NCI-H748 treated with DMSO at 0.1 percent for 48 hours (cell line): ENCODE measurements at places on chromosomes 6 and 20.
A peak's percentile ranks its signal among the peaks of the same experiment; 100 is the strongest.

- no peak for DNase-seq
These were observed 8.4 kb upstream of the SGK2 start for GRCh38 chr20:43550456-43550855.

DNA sequence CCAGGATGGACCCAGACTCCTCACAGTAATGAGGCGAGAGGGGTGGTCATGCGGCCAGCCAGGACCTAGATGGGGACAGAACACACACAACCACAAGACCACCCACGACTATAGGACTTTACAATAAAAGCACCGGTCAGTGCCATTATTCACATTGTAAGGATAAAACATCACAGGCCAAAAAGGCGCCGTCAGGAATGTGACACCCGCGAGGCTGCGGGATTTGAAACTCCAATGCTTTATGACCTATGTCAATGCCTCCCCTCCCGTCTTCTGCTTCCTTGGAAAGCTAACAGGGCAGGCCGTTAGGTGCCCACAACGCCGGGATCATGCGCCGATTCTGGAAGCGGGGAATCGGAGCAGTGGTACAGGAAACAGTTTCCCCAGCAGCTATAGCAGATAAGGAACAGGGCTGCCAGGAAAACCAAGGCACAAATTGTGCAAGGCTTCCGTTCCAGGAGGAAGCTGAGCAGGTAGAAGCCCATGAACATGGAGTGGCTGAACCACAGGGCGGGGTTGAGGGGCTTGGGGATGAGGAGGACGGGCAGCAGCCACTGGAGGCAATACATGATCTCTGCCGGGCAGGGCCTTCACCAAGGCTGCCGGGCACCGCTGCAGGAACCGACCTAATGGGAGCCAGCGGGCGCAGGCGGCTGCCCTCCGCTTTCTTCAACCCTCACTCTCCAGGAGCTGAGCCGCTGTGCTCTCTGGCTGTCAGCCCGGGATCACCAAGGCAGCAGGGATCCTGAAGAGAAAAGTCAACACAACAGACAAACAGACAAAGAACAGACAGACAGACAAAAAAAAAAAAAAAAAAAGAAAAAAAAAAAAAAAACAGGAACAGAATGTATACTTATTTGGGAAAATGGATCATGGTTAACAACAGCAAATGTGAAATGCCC, 2.2 kb upstream of the NNAT start:
- no peak for DNase-seq

GRCh38 chr6:90925726-90926125, 338.9 kb upstream of the MAP3K7 start:
- DNase-seq: no peak

GRCh38 chr6:168684906-168685305, 243.9 kb downstream of the SMOC2 start:
- no peak for DNase-seq

DNA sequence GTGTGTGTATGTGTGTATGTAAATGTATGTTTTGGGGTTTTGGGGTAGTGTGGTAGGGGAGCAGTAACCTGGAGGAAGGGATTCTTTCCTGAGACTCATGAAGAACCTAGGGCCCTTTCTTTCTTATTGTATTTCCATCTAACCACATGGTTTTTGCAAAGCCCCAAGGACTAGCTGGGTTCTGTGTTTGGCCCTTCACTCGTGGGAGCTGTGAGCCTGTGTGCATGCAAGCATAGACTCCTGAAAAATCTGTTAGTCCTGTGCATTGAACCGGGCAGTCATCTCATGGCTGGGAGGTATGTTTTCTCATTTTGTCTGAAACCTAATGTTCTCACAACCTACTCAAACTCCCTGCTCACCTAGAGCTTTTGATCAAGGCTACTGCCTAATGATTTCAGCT, 219.1 kb downstream of the PHACTR1 start:
- no peak for DNase-seq

DNA sequence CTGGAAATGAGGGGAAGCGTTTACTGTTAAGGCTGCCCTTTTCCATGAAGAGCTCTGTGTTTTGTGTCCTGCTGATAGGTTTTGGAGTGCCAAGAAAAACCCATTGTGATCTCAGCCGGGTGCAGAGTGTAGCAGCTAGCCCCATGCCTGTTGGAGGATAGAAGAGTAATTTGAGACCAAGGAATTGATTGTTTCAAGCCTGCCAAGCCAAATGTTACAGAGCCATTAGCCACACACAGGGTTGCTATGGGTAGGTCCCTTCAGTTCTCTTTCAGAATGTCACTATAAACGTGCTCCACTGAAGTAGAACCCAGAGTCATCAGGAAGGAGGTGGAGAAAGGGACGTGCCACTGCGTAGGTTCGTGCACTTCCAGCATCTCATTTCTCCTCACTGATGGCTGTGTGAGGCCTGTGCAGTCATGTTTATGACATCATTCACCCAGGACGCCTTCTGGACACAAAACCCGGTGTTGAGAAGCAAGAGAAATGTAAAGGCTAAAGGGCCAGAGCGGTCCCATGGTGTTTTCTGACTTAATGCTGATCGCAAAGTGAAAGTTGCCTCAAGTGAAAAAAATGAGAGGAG, 6.6 kb downstream of the GMPR start:
- peak; percentile 81 for DNase-seq

DNA sequence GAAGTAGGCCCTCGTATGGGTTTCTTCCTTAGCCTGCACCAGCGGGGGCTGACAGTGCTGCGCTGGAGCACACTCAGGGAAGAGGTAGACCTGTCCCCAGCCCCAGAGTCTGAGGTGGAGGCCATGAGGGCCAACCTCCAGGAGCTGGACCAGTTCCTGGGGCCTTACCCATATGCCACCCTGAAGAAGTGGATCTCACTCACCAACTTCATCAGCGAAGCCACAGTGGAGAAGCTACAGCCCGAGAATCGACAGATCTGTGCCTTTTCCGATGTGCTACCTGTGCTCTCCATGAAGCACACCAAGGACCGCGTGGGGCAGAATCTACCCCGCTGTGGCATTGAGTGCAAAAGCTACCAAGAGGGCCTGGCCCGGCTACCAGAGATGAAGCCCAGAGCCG, 3.8 kb downstream of the AAR2 start:
- no peak for DNase-seq

DNA sequence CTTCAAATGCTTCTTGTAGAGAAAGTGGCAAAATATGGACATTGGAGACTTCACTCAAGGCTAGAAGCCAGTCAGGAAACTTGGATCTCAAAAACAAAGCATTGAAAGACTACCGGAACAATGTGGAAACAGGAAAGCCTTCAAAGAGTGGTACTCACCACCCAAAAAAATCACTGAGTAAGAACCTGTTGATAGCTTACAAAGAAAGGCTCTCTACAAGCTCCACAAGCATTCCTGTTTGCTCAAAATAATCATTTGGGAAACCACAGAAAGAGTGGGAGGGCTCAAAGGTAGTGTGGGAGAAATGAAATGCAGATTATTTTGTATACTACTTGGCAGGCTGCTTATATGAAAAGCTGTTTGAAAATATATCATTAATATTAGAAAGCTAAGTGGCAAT, 9.5 kb upstream of the DST start:
- no peak for DNase-seq

- no peak for DNase-seq
These were observed 2.9 kb upstream of the AKAP7 start for GRCh38 chr6:131132360-131132759.

GRCh38 chr6:160882791-160883279, 108.7 kb upstream of the MAP3K4 start:
- no peak for DNase-seq

DNA sequence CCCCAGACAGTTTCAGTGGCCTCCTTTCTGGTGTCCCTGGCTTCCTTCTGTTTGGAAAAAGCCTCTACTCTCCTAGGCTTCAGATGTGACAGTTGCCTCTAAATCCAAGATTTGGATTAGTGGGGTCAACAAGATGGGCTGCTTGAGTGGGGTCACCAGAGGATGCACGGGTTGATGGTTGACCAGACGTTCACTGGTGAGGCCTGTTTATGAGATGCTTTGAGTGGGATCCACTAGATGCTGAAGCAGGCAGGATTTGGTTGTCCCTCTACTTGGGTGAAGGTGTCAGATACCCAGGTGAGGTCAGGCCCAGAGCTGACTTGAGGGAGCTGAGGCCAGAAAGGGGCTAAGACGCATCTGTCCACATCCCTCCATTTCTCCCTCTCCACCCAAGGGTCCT, 8.1 kb upstream of the DLGAP4 start:
- no peak for DNase-seq

DNA sequence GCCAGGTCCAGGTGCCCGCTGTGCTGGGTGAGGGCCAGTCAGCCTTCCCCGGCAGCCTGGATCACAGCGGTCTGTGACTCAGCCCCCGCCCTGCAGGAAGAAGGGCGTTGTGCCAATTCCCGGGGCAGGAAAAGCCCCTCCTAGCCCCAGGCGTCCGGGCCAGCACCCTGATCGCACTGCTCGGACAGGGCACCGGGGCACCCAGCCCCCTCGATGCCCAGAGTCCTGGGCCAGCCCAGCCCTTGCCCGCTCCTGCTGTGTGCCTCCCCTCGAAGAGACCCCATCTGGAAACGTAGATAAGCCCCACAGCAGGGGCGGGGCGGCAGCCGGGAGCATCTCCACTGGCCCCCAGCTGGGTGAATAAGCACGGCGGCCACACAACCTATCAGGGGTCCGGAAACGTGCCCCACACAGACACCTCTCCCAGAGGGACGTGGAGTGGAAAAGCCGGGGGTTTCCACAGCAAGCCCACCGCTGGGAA, 9.9 kb downstream of the LAMA5 start:
- no peak for DNase-seq

- no peak for DNase-seq
These were observed 504.2 kb upstream of the ID4 start for GRCh38 chr6:19332806-19333460.

DNA sequence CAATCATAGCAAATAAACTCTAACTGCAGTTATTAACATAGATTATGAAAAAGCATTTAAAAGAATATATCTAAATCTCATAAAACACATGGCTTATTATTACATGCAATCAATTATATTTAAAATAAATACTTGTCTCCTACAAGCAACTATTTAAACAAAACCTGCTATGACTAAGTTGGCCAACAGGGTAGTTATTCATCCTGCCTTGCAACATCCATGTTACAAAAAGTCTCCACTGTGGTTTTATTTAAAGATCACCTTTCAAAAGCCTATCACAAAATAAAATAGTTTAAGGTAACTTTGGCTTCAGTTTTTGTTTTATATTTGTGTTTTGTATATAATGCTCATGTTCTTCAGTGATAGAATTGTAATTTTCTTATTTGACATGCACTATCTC, 1127.0 kb upstream of the MAP3K7 start:
- no peak for DNase-seq

DNA sequence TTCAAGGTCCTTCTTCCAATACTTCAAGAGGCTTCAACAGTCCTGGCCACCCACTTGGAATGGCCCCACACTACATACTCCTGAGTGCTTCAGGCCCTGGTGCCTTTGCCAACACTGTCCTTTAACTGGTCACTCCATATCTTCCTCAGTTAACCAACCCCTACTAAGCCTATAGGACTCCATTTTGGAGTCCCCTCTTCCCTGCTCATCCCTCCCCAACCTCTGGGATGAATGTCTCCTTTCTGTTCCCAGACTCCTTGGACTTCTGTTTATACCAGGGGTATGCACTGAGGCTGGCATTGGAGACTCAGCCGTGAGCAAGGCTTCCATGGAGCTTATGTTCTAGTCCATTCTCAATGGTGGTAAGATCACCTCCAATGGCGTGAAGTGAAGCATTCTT, 33.6 kb downstream of the COX4I2 start:
- no peak for DNase-seq

DNA sequence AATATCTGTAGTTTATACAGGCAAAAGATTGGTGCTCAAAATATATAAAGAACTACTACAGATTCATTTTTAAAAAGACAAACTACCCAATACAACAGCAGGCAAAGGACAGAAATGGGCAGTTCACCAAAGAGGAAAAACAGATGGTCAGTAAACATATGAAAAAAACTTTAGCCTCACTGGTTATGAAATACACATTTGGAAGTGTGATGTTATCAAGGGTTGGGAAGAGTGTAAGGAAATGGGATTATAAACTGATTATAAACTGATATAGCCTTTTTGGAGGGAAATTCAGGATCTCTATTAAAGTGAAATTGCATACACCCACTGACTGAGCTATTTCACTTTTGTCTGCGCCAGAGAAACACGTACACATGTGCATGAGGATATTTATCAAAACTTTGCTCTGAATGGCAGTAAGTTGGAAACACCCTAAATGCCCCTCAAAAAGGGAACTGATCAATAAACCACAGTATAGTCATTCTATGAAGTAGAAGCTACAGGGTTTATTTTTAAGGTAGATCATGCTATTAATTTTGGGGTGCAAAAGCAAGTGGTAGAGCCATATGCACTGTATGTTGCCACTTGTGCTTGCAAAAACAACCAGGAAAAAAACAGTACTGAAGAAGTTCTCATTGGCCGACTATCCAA, 32.2 kb upstream of the ARFGEF2 start:
- DNase-seq: no peak

GRCh38 chr20:57772349-57772964, 62.6 kb upstream of the PMEPA1 start:
- no peak for DNase-seq

DNA sequence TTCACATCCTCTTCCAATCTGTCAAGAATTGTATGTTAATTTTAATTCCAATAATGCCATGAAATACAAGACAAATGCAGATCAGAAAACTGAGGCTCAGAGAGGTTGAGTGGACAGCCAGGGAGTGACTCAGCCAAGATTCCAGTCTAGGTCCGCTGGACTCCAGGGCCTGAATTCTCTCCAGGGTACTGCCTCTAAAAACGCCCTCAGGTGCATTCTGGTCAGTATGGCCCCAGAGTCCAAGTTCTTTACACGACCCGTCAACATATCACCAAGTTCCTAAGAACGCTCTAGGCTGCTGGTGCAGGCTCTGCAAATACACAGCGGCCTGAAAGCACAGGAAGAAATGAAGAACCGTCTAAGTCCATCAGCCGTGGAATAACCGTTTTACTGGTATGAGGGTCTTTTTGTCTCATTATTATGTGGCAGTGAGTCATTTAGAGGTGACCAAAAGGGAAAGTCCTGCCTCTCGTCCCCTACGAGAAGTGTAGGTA, 709 bp upstream of the ASXL1 start:
- DNase-seq: peak; percentile 50

GRCh38 chr6:150271501-150272263, 97.1 kb upstream of the IYD start:
- DNase-seq: no peak

- peak; percentile 74 for DNase-seq
These were observed 85.4 kb upstream of the PRSS16 start for GRCh38 chr6:27161946-27162603.

DNA sequence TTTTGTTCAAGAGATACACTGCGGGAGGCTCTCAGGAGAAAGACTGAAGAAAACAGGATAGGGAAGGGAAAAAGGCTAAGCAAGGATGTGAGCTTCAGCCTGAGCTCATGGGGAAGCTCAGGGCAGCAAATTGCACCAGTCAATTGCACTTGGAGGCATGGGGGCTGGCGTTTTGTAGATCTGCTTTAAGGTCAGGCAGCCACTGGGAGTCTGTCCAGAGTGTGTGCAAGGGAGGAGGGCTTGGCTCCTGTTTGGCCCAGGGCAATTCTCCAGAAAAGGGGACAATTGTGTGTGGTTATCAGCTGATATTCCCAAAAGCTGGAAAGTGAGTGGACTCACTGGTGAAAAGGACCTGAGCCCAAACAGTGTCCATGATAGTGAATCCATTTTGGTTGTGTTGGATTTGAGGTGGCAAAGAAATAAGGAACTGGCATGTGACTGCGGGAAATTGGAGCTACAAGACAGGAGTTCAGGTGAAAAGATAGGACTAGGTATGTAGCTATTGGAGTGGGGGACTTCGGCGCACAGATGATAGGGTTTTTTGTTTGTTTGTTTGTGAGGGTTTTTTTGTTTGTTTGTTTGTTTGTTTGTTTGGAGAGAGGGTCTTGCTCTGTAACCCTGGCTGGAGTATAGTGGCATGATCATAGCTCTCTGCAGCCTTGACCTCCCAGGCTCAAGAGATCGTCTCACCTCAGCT, 22.3 kb upstream of the IER3 start:
- DNase-seq: no peak

GRCh38 chr6:166616261-166617238, 10.5 kb downstream of the RPS6KA2 start:
- no peak for DNase-seq
